ENCODE measurements at places on chromosomes 2 and 18.

- peak; percentile 51 for DNase-seq
These were observed 213.1 kb upstream of the GULP1 start for GRCh38 chr2:188078534-188078933.

GRCh38 chr2:63842149-63843061, 709 bp downstream of the UGP2 start:
- peak; percentile 53 for DNase-seq

DNA sequence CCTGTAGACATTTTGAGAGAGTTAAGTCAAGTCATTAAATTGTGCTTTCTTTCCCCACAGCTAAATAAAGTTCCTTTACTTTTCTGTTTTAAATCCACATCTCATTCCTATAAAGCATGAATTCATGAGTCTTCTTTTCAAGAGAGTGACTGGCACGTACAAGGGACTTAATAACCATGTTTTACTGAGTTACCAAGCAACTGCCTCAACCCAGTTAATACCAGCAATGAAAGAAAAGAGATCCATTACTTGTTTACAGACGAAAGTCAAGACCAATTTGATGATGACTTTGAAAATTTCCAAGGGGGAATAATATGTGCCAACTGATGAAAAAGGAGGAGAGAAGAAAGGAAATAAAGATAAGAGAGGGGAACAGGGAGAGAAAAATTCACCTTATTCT, 1082.5 kb upstream of the GYPC start:
- DNase-seq: no peak

GRCh38 chr18:9321736-9322135, 12.8 kb upstream of the TWSG1 start:
- no peak for DNase-seq

GRCh38 chr2:101064125-101064502, 62.0 kb downstream of the RPL31 start:
- no peak for DNase-seq

DNA sequence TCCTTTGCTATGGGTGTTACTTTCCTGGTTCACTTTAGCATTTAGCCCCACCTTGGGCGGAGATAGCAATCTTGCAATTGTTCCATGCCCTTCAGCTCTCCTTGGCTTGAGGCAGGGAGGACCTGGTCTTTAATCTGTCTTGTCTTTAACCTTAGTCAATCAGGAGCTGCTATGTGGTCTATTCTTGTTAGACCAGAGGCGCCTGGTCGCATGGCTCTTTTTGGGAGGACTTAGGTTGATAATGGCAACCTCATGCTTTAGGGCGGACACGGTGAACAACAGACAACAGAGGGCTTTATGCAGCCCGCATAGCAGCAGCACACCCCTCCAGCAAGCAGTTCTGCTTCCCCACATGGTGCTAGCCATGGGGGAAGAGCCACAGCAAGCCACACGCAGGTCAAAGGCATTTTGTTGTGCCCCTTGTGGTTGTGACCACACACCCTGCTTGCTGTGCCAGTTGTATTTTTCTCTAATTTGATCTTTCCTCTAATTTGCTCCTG, 17.7 kb upstream of the ZDBF2 start:
- no peak for DNase-seq
